ENCODE measurements at places on chromosomes 7 and 10. TPM values are rescaled to one million over a fixed set of nuclear protein-coding genes. Genes with fewer than 3 reads are reported as not detected.

The HTRA1 gene
- total RNA-seq, result 3.1 TPM

DNA sequence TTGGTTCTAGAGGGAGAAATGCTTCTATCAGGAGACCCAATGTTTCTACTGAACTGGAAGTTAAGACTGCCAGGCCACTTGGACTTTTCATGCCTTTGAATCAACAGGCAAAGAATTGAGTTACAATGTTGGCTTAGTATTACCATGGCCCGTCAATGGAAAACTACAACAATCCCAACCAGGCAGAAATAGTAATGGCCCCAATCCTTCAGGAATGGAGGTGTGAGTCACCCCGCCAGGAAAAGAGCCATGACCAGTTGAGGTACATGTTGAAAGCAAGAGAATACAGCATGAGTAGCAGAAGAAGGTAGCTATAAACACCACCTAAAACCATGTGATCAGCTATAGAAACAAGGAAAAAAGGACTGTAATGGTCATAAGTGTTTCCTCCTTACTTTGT is 101.9 kb downstream of the DGKB start:
- DNase-seq, result no peak

GRCh38 chr7:110947408-110947807 is 143.5 kb upstream of the LRRN3 start:
- no peak for DNase-seq

DNA sequence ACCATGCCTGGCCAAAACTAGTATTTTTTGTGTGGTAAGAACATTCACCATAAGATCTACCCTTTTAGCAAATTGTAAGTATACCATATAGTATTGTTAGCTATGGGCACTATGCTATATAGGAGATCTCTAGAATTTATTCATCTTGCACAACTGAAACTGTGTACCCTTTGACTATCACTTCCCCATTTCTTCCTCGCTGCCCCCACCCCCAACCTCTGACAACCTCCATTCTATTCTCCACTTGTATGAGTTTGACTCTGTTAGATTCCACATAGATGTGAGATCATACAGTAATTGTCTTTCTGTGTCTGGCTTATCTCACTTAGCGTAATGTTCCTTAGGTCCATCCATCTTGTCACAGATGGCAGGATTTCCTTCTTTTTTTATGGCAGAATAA is 3.6 kb downstream of the CASP7 start:
- DNase-seq, result no peak

The PAPOLB gene
- total RNA-seq, result 0.93 TPM

The RBP4 gene
- total RNA-seq, result 0.99 TPM

- no peak for DNase-seq
Measured at GRCh38 chr7:17159500-17160037, 138.9 kb upstream of the AHR start.

DNA sequence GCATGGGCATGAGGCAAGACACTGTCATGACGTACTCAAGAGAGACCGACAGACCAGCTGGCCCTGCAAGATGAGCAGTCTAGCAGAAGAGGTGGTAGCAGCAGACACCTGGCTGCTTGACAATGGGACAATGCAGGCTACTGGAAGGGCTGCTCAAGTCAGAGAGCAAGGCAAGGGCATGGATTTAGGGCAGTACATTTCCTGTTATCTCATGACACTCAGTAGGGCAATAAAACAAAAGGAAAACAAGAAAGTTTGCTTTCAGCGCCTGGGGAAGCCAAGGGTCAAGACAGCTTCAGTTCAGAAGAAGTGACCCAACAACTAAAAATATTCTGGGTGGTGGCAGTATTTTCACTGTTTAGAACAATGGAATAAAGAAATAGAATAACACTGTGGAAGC is 331.8 kb upstream of the PHYHIPL start:
- no peak for DNase-seq

- no peak for DNase-seq
Measured at GRCh38 chr10:102163342-102163989, 11.3 kb downstream of the NOLC1 start.

DNA sequence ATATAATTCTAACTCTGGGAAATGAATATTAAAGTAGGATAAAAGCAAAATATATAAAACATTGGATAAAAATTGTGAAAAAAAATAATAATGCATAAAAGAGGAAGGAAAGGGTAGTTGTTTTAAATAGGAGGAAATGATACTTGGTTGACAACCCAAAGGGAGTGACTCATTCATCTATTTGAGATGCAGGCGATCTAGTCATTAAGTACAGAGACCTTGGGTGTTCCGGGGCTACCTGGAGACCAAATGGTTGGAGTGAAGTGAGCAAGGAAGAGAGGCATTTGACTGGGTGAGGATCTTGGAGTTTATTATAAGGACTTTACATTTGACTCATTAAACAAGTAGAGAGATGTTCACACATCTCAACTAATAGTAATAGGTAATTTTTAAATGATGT is 111.0 kb downstream of the LRRTM3 start:
- DNase-seq, result no peak

The NUTM2E gene
- total RNA-seq, result not detected

The VCL gene
- total RNA-seq, result 234 TPM

- DNase-seq, result no peak
Measured at GRCh38 chr7:150361402-150361801, 7.2 kb upstream of the REPIN1 start.

The NPY4R2 gene
- total RNA-seq, result not detected

The MUC3A gene
- 26.0 TPM for total RNA-seq

The MEIG1 gene
- total RNA-seq, result 0.46 TPM

DNA sequence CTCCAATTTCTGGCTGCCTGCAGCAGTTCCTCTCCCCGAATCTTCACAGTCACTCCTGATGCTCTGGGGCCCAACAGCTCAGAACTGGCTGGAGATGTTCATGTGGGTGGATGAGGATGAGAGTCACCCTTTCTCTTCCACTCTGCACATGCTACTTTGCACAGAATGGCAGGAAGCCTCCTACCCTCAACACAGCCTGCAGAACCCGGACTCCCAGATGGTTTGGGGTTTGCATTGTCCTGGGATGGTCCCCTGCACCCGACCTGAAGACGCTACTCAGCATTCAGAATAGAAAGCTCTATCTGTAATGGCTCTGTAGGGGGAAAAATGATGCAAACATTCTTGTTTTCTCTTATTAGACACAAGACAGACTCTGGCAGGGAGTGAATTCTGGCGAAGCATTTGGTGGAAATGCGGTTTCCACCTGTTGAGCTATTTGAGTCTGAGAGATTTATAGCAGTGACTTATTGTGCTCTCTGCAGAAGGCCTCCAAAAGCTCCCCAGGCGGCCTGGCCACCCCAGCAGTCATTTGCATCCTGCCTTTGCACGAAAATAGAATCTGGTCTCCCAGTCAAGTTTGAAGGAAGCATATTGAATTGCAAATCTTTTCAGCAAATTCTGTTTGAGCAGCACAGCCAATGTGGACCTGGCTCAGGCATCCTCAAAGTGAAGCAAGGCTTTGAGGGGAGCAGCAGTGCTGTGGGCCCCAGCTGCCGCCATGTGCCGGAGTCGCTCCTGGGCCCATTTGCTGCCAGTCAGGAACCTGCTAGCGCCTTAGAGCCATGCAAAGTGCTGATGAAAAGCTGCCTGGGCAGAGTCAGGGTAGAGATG is 309.3 kb downstream of the TCERG1L start:
- DNase-seq, result no peak

Measured in endodermal cell (in vitro differentiated cells).